ENCODE measurements at places on chromosomes 13 and 19. TPM values are rescaled to one million over a fixed set of nuclear protein-coding genes. Genes with fewer than 3 reads are reported as not detected.

Gene EIF3K
- 475 TPM for total RNA-seq

Gene AP1M2
- not detected for total RNA-seq

Gene NLRP4
- not detected for total RNA-seq

Gene ERICH6B
- total RNA-seq: not detected

Gene CCDC169
- total RNA-seq: 0.51 TPM

Gene ANKRD24
- total RNA-seq: 2.9 TPM

Gene BORCS8
- total RNA-seq: 3.6 TPM

Gene ZSCAN22
- total RNA-seq: 2.9 TPM

Gene CYP2F1
- total RNA-seq: not detected

Gene SGCG
- 3.9 TPM for total RNA-seq

Gene CCDC124
- total RNA-seq: 44.5 TPM

Gene PARP4
- total RNA-seq: 60.7 TPM

Gene ZFP14
- 6.2 TPM for total RNA-seq

Gene CABP5
- not detected for total RNA-seq

Gene ZNF682
- 5.1 TPM for total RNA-seq

Measured in subcutaneous adipose tissue (tissue), 4 donors.